ENCODE measurements at places on chromosomes 16 and 17.
A peak's percentile ranks its signal among the peaks of the same experiment; 100 is the strongest.

DNA sequence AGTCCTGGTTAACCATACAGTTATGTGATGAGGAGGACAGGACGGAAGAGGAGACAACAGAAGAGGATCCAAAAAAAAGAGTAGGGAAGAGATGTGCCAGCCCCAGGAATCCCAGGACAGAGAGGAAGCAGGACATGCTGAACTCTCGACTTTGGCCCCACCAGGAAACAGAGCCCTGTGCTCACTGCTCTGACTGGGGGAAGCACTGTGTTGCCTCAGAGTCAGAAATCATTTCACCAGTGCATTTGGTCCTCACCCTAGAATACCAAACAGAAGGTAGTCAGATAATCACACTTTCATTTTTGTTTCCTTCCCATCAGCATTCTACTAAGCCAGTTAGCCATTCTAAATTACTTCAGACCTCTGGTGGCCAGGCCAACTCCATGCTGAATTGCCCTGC is 421.0 kb upstream of the CDH5 start:
- DNase-seq, result no peak

DNA sequence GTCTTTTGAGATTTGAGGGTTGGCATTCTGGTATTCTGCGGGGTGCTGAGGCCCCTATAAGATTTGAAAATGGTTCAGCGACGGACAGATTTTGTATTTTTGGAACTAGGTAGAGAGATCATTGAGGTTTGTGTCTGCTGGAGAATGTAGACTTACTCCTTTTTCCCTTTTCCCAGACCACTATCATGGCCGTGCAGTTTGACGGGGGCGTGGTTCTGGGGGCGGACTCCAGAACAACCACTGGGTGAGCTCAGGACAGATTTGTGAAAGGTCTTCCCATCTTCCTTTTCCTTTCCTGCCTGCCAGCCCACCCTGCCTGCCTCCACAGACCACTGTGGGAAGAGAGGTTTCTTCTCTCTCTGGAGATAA is 572 bp downstream of the PSMB6 start:
- DNase-seq, result no peak

DNA sequence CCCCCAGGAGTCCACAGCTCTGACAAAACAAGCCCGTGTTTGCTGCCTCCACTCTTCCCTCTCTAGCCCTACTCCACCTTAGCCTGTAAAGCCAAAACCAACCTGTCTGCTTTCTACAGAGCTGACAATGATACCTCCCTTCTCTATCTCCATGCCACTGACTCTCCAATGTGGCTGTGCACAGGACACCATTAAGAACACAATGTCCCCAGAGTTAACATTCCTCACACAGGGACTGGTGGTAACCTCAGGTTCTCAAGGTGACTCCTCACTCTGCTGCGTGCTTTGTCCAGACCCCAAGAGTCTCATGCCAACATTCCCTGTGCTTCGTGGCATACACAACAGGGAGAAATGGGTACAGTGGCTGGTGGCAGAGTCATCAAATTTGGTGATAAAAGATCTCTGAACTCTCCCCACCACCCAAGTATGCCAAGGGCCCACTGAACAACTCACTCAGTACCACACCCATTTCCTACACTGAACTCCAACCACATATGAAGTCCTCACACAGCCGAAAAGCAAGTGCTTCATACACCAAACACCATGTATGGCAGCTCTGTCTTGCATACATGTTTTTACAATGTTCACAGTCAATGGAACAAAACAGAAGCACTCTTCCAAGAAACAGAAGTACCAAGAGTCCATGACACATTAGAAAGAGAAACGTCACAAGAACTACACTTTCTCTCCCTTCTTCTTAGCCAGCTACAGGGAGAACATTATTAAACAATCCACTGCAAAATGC is 21.1 kb downstream of the CSNK2A2 start:
- no peak for DNase-seq

- no peak for DNase-seq
Observed at GRCh38 chr16:67645397-67646121, 615 bp downstream of the CARMIL2 start.

- DNase-seq, result no peak
Observed at GRCh38 chr16:85586380-85587104, 26.6 kb upstream of the GSE1 start.

- no peak for DNase-seq
Observed at GRCh38 chr17:73478768-73479424, 165.3 kb downstream of the SDK2 start.

DNA sequence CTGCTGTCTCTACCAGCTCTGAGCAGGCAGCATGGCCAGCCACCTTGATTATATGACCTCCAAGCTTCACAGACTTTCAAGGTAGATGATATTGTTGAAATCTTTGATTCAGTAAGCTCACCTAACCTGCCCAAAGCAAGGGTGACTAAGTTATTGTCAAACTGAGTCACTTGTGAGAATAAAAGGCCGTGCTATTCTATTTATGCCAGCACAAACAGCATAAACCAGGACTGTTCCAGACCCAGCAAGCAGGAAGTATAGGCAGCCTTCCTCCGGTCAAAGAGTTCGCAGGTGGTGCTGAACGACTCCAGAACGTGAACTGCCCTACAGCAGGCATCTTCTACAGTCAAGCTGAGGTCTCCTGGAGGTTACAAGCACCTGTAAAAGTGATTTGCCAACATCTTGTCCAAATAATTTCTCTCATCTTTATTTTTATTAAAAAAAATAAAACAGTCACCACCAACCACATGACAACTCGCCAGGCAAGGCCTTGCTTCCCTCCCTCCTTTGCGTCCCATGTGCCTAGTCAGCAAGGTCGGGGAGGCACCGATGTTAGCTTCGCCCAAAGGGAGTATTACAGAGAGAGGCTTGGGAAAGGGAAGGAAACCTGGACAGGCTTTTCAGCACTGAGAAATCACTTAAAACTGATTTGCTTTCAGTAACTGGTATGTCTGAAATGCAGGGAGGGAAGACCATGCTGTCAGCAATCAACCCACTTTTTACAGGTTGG is 10.8 kb downstream of the ARL2BP start:
- DNase-seq, result no peak

GRCh38 chr17:73455050-73455687 is 143.4 kb upstream of the CDC42EP4 start:
- no peak for DNase-seq

GRCh38 chr17:33901085-33901484 is 354.0 kb upstream of the CCL2 start:
- DNase-seq, result no peak

DNA sequence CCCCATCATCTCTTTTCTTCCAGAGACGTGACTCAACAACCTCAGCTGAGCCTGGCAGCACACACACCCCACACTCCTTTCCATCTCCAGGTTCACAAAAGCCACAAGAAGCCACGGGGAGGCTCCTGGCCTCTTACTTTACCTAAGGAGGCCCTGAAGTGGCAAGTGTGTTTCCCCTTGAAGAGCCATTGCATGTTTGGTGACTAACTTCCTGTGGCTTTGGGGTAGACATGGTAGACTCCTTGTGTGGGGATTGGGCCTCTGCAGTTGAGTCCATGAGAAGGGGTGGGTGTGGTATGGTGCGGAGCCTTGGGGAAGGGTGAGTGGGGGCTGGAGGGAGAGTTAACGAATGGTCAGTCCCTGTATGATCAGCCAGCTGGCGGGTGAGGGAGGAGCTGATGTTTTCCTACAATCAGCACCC is 24.2 kb downstream of the SAP30BP start:
- DNase-seq, result no peak

GRCh38 chr17:8062807-8063483 is 24.1 kb downstream of the ALOX15B start:
- DNase-seq, result no peak

- no peak for DNase-seq
Observed at GRCh38 chr16:30731411-30731810, 16.8 kb upstream of the PHKG2 start.

GRCh38 chr17:44043272-44043696 is 23.2 kb downstream of the LSM12 start:
- no peak for DNase-seq

GRCh38 chr17:58335061-58335731 is 6.6 kb upstream of the TSPOAP1 start:
- no peak for DNase-seq

DNA sequence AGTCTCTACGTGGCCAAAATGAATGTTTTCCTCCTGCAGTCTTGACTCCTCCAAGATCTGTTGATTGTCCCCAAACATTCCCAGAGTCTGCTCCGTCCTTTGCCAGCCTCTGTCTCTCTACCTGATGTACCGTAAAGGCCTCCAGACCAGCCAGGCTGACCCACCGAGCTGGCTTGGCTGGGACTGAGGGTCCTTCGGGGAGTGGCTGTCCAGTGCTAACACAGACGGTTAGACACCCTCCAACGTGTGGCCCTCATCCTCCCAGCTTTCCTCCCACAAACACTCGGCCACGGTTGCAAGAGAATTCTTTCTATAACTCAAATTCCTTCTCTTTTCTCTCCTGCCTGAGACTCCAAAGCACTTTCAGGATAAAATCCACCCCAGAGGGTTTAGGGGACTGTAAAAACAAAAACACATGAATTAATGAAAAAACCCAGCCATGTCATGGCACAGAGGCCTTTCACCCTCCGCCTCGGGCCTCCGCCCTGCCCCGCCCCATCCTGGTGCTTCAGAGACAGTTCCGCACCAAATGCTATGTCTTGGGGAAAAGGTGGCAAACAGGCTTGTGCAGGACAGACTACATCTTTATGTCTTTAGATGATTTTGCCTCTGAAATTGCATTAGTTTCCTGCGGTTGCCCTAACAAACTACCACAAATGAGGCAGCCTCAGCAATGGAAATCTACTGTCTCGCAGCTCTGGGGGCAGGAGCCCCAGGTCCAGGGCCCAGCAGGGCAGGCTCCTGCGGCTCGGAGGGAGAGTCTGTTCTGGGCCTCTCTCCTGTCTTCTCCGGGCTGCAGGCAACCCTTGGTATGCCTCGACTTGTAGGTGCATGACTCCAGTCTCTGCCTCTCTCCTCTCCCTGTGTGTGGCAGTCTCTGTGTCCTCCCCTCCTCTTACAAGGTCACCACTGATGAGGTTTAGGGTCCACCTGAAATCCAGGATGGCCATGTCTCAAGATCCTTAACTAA is 72.5 kb upstream of the CBX4 start:
- DNase-seq, result no peak

- DNase-seq, result peak; percentile 56
Observed at GRCh38 chr16:86928523-86929011, 350.2 kb downstream of the FOXL1 start.
